ENCODE measurements at places on chromosomes 1 and 21.

GRCh38 chr1:41742219-41742618 lies 176.5 kb downstream of the HIVEP3 start:
- no peak for DNase-seq

- DNase-seq = no peak
Observed at GRCh38 chr1:32486463-32487113, 21.7 kb downstream of the ZBTB8B start.

DNA sequence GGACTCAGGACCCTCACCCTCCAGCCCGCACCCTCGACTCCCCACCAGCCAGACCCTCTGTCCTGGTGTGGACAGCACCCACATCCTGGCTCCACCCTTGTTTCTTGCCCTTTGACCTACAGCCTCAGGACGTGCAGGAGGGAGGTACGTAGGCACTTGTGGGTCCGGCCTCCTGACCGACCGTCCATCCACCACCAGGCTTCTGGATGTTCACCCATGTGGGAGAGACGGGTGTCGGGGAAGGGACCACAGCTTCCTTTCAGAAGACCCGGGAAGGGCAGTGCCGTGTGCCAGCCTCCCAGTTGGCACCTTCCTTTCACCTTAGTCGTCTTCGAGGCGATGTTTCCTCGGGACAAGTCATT lies 61.4 kb downstream of the PRKCZ start:
- no peak for DNase-seq

DNA sequence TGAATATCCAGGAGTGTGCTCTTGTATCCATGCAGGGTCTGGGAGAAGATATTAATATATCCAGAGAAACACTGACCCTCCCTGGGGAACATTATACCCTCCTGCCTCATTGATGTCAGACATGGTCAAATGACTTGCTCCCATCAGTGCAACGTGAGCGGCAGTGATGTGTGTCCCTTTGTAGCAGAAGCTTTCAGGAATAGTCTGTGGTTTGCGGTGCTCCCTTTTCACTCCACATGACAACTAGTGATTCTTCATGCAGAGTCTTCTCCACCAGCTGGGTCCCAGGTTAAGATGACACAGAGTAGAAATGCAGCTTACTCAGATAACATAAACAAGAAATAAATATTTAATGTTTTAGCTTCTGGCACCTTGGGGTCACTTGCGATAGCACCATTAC lies 31.9 kb upstream of the LYPD8 start:
- DNase-seq = no peak

GRCh38 chr1:62276791-62277190 lies 42.4 kb downstream of the KANK4 start:
- no peak for DNase-seq

DNA sequence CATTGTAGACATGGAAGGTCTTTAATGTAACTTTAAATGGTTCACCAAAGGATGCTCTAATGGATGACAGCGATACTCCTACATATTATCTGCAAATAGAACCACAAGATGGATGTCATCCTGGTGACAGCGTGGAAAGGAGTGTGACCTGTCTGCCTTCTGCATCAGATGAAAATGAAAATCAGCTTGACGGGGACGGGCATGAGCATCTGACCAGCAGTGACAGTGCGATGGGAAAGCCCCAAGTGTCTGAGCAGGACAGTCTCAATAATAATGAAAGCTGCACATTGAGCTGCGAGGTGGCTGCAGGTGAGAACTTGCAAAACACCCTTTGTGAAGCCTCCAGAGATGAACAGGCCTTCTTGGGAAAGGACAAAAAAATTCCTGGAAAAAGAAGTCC lies 25.2 kb downstream of the CNST start:
- no peak for DNase-seq

DNA sequence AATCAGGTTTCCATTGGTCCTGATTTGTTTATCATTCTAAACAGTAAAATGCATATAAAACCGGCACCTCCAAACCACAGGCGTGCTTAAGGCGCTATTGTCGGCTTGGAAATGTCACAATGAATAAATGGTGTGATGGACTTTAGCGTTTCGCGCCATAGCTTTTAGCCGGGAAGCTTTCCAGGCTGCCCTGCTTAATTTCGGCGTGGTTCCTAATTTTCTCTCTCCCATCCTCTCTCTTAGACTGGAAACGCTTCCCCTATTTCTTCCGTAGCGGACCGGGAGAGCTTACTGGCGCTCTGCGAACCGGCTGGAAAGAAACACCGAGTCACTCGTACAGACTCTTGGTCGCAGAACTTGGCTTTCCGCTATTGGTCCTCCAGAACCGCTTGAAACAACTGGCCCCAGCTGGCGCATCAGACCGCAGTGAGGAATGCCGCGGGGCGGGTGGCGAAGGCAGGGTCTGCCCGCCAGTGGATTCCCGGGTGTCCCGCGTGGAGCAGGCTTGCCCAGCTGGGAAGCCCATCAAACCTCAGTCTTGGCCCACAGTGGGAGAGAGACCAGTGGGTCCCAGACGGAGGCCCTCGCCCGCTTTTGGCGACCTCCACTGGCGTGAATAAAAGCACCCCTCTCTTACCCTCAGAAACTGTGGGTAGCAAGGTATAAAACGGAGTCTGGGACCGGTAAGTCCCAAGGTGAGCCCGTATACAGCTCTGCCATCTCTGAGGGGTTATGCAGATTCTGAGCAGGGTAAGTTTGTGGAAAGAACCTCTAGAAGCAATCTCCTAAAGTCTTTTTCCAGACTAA lies 4.0 kb upstream of the LHX8 start:
- DNase-seq = no peak
